NCI-H1092 treated with DMSO at 0.1 percent for 48 hours (cell line): ENCODE measurements at places on chromosomes 4 and X.
A peak's percentile ranks its signal among the peaks of the same experiment; 100 is the strongest.

GRCh38 chrX:53254570-53255461 lies 26.6 kb downstream of the IQSEC2 start:
- no peak for DNase-seq

- peak; percentile 57 for DNase-seq
Observed at GRCh38 chr4:184649971-184650855, 675 bp downstream of the PRIMPOL start.

DNA sequence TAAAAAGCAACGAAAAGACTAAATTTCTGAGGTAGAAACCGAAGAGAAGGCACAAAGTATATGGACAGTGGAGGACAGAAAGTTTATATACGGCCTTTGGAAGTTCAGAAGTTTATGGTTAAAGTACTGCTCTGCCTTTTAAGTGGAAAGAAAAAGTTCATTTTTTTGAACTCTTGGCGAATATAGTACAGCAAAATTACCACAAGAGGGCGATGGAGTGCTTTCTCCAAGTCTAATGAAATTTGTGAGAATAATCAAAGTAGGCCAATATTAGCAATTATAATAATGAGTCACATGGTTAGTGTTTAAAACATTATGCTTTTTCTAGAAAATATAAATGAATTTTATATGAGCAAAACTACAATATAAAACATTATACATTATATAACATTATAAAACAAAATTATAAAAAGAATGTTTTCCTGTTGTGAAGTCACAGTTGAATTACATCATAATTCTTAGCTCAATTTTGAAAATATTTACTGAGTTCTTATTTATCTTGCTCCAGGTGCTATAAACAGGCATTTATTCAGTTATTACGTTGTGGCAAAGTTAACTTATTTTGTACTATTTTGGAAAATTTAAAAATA lies 136.2 kb upstream of the BMPR1B start:
- DNase-seq: peak; percentile 11

DNA sequence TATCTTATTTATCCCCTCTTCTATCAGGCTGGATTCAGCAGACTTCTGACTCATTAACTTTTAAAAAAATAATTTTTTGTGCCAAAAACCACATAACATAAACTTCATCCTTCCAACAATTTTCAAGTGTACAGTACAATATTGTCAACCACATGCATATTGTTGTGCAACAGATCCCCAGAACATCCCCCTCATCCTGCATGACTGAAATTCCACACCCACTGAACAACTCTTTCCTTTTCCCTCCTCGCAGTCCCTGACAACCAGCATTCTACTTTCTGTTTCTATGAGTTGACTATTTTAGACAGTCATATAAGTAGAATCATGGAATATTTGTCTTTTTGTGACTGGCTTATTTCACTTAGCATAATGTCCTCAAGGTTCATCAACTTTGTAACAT lies 2.2 kb upstream of the MID2 start:
- DNase-seq: no peak

- peak; percentile 1 for DNase-seq
Observed at GRCh38 chrX:119784747-119785446, 6.5 kb downstream of the RPL39 start.

GRCh38 chr4:170079981-170080380 lies 9.8 kb downstream of the AADAT start:
- no peak for DNase-seq

DNA sequence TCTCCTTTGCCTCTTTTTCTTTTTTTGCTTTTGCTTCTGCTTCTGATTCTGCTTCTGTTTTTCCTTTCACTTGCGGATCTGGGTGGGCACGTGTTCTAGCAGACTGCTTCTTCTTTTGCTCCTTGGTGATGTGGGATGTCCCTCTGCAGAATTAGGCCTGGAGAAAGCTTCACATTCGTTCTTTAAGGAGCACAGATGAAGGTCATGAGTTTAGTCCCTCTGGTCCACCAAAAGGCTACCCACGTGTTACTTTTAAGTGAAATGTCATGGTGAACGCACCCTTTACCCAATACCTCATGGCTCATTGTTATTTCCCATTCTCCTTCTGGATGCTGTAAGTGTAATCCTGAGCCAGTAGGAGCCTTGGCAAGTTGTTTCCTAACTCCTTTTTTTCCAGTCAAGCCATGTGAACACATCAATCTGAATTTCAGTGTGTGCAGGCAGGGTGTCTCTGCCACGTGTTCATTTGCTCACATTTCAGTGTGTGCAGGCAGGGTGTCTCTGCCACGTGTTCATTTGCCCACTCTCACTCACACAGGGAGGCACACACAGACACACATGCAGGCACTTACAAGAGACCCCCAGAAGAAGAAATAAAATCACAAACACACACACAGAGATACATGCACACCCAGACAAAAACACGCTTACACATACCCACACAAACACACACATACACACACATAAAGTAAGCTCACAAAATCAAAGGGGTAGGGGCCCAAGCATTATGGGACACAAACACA lies 36.9 kb downstream of the NBDY start:
- DNase-seq: no peak

- no peak for DNase-seq
Observed at GRCh38 chrX:151771726-151772125, 37.2 kb downstream of the CNGA2 start.

DNA sequence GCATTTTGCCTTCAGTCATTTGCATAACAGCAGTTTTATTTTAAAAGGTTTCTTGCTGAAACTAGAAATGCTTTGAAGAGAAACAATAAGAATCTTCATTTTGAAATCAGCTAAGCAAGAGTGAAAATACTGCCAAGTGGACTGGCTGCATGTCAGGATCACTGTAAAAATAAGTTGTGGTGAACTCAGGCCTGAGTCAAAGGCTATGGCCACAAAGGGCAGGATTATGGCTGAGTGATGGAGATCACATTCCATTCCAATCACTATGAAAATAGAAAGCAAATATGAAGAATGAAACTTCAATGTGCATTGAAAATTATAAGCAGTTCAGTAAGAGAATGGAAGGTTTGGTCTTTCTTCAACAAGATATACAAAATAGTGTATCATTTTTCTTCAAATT lies 224.5 kb downstream of the PCDH18 start:
- DNase-seq: no peak

- DNase-seq: no peak
Observed at GRCh38 chrX:10450229-10450958, 170.0 kb downstream of the MID1 start.

- no peak for DNase-seq
Observed at GRCh38 chr4:29310252-29310651, 1409.9 kb upstream of the PCDH7 start.

- DNase-seq: no peak
Observed at GRCh38 chrX:18434896-18435295, 9.5 kb downstream of the CDKL5 start.

DNA sequence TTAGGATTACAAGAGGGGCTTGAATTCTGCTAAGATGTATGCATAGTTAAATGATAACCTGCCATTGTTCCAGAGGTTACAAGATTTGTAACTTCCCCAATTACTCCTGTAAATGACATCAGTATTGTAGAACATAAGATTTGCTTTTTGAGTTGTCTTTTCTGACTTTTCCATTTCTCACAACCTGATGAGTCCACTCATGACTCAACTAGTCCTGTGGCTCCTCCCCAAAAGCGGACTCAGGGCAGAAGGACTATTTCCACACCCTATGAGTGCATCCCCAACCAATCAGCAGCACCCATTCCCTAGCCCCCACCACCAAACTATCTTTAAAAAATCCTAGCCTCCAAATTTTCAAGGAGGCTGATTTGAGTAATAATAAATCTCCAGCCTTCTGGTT lies 54.7 kb downstream of the HOPX start:
- DNase-seq: no peak

DNA sequence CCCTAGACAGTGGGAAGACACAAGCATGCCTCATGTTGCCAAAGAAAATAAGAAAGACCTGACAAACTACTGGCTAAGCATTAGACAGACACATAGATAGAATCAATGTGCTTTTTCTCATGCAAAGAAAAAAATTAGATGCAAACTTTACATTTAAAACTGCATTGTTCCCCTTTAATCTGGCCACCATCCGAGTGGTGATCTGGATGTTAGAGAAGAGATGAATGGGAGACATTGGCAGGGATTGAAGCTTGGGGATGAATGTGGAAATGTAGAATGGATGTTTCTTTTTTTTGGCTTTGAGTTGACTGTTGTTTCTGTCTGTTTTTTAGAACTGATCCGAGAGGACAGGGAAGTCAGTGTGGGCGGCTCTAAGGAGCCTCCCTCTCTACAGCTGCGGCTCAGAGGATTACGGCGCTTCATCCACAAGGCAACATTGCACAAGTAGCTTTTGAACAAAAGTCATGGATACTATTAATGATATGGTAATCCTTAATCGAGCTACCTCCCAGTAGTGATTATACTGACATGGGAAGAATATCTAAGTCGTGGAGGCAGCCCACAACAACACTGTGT lies 53.0 kb downstream of the HELT start:
- no peak for DNase-seq

DNA sequence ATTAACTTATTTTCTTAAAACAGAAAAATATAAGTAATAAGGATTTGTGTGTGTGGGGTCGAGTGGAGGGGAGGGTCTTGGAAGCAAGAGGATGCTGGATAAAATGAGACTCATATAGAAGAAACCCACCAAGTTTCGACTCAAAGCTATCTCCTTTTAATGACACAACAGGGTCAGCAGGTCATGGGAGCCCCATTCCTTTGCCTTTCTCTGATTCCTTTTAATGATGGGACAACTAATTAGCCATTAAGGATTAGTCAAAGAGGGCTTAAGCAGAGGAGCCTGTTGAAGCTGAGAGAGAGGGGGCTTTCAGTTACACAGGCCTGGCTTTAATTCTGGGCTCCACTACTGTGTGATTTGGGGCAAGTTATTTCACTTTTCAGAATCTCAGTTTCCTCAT lies 102.8 kb downstream of the GPR50 start:
- no peak for DNase-seq

DNA sequence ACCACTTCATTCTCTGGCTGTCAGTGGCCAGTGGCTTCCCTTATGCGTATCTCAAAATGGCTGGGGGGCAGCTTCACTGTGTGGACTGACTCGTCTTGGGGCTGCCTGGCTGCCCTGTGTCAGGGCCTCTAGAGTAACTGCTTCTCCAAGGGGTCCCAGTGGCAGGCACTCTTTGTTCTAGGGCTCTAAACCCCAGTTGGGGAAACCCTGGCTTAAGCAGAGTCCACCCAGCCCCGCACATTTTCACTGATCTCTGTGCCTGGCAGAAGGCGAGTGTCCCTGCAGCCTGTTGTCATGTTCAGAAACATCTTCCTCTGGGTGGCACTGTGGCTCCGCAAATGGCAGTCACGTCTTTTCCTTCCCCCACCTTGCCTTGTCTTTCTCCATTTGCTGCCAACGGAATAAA lies 59.7 kb downstream of the NBDY start:
- no peak for DNase-seq
